ENCODE measurements at places on chromosomes 16 and 17.

- DNase-seq, result peak; percentile 35
Observed at GRCh38 chr16:29820730-29821642, 724 bp downstream of the MVP start.

DNA sequence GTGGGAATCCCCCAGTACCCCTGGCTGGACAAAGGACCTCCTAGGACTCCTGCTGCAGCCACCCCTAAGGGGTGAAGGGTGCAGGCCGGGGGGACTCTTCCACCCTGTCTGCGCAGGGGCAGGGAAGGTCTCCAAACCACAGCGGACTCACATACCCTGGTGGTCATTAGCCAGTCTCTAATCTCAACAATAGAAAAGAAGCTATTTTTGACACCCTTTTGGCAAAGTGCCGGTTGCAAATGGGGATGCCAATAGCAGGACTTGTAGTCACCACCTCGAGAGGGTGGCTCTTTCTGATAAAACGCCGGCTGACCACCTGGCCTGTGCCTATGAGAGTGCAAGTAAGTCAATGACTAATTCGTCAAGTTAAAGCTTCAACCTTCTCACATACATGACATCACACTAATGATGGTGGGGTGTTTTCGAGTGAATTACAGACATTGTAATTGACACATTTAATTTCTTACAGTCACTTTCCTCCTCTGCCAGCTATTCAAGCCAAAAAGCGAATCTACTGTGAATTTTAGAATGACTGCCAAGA is 23.1 kb upstream of the DNAH17 start:
- peak; percentile 83 for DNase-seq

GRCh38 chr16:10961231-10961630 is 16.9 kb downstream of the CLEC16A start:
- DNase-seq, result peak; percentile 89

GRCh38 chr16:78552106-78552675 is 452.7 kb downstream of the WWOX start:
- DNase-seq, result no peak

DNA sequence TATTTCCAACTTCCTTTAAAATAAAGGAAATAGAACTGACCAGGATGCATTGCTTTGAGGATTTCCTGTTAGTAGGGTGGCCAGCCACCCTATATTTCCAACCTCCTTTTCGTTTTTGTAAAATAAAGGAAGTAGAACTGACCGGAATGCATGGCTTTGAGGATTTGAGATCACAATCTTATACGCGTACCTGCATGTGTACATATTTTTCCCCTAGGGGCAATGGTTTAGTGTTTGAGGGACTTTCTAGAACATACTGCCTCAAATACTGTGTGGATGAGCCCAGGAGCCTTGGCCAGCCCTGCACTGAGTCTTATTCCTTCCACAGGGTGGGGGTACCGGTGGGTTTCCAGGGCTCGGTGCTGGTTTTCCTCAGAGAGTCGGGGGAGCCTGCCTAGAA is 25.6 kb downstream of the MAPK8IP3 start:
- DNase-seq, result no peak

GRCh38 chr17:7885367-7886226 is 3.0 kb upstream of the CHD3 start:
- DNase-seq, result peak; percentile 52

DNA sequence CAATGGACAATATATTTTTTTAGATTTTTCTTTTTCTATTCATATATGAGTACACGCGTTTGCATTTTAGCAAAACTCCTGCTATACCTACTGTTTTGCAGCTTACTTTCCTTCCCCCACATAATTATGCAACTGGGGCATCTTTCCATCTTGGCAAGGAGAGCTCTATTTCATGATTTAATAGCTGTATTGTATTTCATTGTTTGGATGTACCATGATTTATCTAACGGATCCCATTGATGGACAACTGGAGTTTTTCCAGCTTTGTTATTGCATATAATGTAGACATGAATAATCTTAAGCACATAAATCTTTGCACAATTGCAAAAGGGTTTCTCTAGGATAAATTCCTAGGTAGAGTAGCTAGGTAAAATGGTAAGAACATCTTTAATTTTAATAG is 133.9 kb downstream of the PITPNC1 start:
- no peak for DNase-seq

DNA sequence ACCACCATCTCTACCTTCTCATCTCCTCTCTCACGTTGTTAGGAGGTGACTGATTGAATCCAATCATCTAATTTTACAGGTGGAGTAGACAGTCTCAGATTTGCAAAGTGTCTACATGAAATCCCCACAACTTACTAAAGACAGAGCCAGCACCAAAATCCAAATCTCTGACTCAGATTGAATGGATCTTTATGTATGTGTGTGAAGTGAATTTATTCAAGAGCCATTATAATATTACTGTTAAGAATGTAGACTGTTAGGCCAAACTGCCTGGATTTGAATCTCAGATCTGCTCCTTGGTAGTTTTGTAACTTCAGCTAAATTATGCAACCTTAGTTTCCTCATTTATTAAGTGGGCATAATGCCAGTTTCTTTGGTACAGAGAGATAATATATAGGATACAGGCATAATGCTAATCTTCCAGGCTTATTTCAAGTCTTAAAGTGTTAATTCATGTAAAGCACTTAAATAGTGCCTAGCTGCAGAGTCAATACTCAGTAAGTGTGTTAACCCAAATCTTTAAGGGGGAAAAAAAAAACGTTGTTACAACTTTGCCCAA is 12.7 kb downstream of the CNEP1R1 start:
- DNase-seq, result no peak

DNA sequence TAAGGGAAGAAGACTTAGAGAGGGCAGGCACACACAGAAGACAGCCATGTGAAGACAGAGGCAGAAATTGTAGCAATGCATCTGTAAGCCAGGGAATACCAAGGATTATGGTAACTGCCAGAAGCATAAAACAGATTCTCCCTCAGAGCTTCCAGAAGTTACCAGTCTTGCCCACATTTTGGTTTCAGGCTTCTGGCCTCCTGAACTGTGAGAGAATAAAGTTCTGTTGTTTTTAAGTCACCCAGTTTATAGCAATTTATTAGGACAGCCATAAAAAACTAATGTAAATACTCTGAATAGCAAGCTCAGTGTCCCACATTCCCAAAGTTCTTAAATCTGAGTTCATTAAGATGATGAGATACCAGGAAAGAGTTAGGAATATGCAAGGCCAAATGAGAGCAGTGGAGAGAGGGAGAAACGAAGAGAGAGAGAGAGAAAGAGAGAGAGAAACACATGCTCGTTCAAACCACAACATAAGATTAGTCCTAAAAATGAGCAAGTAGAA is 123.4 kb downstream of the HS3ST3A1 start:
- no peak for DNase-seq

GRCh38 chr16:14501331-14502255 is 128.5 kb downstream of the PARN start:
- peak; percentile 98 for DNase-seq

DNA sequence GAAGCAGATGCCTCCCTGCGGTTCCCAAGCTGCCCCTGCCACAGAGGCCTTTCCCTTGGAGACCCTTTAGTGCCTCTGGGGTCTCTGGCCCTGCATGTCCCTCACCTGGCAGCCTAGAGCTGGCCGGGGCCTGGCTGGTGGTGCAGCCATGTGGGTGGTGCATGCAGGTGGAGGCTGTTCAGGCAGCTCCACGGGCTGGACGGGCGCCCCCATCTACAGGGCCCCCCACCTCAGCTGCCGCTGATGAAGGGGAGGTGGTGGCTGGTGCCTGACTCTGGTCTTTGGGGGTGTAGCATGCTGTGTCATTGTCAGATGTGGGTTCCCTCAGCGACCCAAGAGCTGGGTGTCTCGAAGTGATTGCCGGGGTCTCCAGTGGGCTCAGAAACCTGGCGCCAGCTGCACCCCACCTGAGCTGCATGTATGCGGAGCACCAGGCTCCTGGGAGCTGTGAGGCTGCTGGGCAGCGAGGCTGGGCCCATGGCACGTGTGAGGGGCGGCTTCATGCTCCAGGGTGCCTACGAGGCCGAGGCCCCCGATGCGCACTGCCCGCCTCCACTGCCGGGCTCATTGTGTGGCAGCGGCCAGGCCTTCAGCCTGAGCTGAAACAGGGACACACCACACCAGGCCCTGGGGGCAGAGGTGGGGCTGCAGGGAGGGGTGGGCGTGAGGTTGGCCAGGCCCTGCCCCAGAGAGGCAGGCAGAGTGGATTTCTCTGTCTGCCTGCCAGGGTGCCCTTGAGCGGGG is 57.0 kb downstream of the BAIAP2 start:
- no peak for DNase-seq

DNA sequence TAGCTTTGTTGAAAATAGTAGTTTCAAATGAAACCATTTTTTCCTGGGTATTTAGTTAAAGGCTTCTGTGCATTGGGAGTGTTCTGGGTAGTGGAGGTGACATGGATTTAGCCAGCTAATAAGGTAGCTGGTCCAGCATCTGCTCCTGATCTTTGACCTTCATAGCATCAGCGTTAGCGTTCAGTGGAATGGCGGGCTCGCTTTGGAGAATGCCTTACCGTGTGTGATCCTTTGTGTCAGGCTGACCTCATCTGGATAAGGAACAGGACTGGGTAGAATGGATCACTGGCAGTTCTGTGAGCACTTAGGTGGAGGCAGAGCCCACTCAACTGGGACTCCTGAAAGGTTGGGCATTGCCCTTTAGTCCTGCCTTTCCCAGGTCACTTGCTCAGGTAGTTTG is 3.7 kb downstream of the SAP30BP start:
- DNase-seq, result no peak

- DNase-seq, result no peak
Observed at GRCh38 chr17:80214878-80215210, 5.3 kb downstream of the SGSH start.

DNA sequence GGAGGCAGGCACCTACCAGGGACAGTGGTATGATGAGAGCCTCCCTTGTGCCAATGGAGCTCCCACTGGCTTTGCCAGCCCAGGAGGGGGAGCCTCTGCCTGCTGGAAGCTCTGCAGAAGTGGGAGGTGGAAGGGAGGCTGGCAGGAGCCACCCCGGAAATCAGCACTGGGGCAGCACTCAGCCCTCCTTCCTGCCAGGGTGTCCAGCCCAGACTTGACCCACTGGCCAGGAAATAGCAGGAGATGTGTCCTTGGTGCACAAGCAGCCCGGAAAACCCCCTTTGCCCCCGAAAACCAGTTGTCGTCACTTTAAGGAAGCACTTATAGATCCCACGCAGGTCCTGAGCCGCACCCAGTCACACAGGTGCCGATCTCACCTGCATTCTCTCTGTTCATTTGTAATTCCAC is 49.3 kb upstream of the CACNG4 start:
- peak; percentile 43 for DNase-seq
